ENCODE measurements at places on chromosomes 7 and 10.

DNA sequence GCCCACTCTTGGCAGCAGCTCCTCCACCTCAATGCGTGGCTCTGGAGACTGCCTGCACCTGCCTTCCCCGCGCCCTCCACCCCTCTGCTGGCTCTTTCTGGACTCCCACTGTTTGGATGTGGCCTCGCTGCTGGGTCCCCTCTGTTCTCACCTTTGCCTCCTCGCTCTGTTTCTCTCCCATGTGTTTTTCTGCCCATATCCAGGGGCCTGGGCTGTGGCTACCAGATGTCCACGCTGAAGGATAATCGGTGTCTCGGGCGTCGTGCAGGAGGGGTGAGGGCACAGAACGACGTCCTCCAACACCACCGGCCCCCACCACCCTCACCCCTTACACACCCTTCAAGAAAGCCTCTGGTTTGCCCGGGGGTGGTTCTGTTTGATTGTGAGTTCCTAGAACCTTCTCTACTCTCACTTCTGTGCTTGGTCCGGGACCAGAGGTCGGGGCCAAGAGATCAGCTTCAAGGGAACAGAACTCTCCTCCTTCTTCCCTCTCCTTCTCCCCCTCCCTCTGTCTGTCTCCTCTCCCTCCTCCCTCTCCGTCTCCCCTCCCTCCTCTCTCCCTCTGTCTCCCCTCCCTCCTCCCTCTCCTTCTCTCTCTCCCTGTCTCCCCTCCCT lies 31.7 kb downstream of the AP5Z1 start:
- DNase-seq: no peak

- no peak for DNase-seq
Observed at GRCh38 chr7:33336820-33337219, 207.5 kb downstream of the BBS9 start.

GRCh38 chr10:125698481-125698998 lies 15.6 kb upstream of the TEX36 start:
- DNase-seq: no peak

- no peak for DNase-seq
Observed at GRCh38 chr7:141263508-141263907, 189.6 kb downstream of the TMEM178B start.

- DNase-seq: no peak
Observed at GRCh38 chr7:82559193-82559805, 115.7 kb upstream of the CACNA2D1 start.
